ENCODE measurements at places on chromosomes 1 and 21.

GRCh38 chr21:15870819-15871218 lies 141.0 kb downstream of the USP25 start:
- no peak for DNase-seq

GRCh38 chr21:41031701-41032220 lies 136.2 kb upstream of the BACE2 start:
- DNase-seq = no peak

GRCh38 chr1:157335056-157335455 lies 196.9 kb upstream of the ETV3 start:
- no peak for DNase-seq

DNA sequence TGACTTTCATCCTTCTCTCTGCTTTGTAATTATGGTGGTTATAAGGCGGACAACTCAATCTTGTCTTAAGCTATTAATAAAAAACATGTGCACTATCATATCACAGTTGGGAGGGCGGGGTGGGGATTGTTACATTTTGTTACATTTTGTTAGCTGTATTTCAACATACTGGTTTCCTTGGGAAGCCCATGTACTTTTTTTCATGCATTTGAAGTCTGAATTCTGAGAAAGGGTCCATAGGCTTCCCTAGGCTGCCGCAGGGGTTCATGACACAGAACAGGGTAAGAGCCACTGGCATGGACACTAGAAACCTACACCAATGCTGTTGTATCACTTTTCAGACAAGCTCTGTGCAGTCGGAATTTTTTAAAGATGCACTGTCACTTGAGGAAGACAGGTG lies 178.8 kb downstream of the ETS2 start:
- no peak for DNase-seq

GRCh38 chr1:13582713-13583443 lies 754 bp upstream of the PDPN start:
- no peak for DNase-seq

- DNase-seq = no peak
These were observed 314.8 kb upstream of the C1orf174 start for GRCh38 chr1:4214826-4215225.

GRCh38 chr1:236342403-236343245 lies 51.5 kb upstream of the EDARADD start:
- DNase-seq = no peak

DNA sequence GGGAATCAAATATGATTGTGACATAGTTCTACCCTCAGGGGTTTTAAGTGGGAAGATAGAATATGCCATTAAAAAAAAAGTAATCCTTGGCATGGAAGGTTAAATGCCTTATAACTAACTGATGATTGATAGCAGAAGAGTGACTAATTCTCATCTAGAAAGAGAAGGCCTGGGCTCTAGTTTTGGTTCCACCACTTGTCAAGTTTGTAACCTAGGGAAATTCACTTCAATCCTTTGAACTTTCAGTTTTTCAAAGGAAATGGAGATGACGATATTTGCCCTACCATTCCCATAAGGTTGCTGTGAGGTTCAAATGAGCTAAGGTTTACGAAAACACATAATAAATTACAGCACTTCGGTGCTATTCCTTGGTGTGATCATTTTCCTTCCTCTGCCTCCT lies 88.5 kb downstream of the GPR88 start:
- DNase-seq = no peak

DNA sequence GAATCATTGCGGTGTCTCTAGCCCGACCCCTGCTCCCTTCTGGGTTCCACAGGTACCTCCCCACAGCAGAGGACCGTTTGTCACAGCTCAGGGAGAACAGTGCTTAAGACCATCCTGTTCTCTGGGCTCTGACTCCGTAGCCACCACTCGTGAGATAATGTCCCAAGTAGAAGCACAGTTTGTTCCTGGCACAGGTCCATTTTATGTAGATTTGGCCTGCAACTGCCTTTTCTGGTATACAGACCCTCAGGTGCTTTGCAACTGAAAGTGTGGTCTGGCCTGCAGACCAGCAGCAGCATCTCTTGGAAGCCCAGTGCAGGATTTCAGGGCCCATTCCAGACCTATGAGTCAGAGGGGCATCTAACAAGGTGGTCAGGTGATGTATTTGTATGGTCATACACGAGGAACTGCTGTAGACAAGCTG lies 28.4 kb upstream of the TMEM125 start:
- no peak for DNase-seq

DNA sequence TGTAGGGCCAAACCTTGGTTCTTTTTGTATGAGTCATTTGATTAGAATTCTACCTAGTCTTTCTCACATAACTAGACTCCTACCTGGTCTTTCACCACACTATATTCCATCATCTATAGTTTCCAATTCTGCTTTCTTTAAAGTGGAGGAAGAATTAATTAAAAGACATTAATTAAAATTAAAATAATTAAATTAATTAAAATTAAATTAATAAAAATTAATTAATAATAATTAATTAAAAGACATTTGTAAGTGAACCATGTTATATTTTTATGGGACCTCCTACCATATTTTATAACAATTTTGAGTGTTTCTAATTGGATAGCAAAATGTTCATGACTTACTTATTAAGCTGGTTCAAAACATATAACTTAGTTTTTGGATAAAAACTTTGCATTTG lies 77.4 kb downstream of the CCDC18 start:
- no peak for DNase-seq

- DNase-seq = no peak
These were observed 9.7 kb upstream of the KRTAP7-1 start for GRCh38 chr21:30839304-30839703.

DNA sequence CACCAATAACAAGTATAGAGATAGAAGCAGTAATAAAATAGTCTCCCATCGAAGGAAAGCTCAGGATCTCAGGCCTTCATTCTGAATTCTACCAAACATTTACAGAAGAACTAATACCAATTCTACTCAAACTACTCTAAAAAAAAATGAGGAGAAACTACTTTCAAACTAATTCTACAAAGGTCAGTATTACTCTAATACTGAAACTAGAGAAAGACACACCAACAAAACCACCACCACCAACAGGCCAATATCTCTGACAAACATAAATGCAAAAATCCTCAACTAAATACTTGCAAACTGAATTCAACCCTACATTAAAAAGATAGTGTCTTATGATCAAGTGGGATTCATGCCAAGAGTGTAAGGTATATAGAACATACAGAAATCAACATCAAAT lies 1078.4 kb downstream of the KCNT2 start:
- no peak for DNase-seq

DNA sequence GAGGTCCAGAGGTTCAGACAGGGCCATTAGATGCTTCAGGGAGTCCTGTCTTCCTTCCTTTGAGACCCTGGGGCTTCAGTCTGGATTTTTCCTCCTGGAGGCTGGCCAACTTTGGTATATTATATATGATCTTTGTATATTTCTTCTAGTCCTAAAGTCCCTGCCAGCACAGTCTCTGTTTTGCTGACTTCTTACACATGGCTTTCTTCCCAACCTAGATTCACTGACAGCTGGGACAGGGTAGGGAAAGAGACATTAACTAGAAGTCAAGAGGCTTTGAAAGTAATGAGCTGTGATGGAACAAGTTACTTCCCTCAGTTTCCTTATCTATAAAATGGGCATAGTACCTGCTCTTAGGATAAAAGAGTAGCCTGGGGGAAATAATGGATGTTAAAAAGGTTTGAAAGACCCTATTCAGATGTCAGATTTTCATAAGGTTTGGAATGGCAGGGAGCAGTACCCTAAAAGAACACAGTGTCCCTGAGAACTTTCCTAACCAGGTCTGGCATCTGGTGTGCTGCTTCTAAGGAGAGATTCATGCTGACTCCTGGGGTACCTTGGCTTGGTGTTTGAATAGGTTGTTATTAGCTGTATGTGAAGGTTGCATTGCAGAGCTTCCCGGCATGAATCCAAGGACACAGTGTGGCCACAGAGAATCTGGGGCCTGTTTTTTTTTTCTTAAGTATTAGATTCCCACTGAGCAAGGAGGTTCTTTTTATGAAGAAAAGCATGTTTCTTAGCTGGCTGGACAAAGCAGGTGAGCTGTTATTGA lies 47.6 kb downstream of the RASSF5 start:
- no peak for DNase-seq

- no peak for DNase-seq
These were observed 482.0 kb downstream of the SETD4 start for GRCh38 chr21:35578347-35578782.

DNA sequence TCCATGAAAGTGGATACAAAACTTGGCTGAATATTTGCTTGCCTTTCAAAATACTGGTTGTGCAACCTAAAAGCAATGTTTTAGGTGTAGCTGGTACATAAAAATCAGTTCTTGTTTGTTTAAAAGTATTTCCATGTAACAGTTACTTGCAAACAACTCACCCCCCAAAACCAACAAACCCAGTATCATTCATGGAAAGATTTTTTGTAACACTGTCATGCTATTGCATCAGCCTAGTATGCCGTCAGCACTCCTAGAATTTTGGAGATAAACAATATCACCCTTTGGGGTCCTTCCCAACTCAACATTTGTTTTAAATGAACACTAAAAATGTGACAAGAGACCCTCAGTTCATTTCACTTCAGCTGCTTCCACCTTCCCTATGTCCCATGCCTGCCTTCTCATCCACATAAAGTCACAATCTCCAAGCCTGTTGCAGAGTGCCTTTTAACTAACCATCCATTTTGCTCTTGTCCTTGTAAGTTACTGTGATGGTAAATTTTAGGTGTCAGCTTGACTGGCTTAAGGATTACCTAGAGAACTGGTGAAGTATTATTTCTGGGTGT lies 425.3 kb downstream of the DUSP10 start:
- no peak for DNase-seq

GRCh38 chr1:41883507-41883906 lies 35.2 kb downstream of the HIVEP3 start:
- DNase-seq = no peak

GRCh38 chr1:12433323-12434053 lies 184.5 kb downstream of the DHRS3 start:
- no peak for DNase-seq

GRCh38 chr1:196970182-196970581 lies 7.2 kb upstream of the CFHR5 start:
- DNase-seq = no peak

GRCh38 chr21:25513810-25514209 lies 93.5 kb downstream of the MRPL39 start:
- no peak for DNase-seq

DNA sequence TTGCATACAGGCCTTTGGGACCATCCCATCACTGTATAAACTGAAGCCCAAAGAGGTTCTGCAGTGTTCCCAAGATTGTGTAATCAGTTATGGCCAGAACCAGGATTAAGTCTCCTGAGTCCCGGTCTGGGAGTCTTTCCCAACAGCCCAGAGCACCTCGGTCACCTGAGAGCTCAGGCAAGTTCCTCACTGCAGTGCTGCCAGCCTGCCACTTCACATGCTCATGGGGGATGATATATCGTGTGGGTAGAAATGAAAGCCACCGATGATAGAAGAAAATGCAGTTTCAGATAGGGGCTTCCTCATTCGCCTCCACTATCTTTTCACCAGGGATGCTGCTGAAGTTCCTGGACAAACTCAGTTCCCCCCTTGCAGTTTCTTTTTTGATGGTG lies 30.4 kb downstream of the FHAD1 start:
- DNase-seq = no peak

- DNase-seq = no peak
These were observed 1.2 kb upstream of the MSTO1 start for GRCh38 chr1:155608888-155609225.

GRCh38 chr1:150576794-150577556 lies 2.4 kb downstream of the MCL1 start:
- DNase-seq = no peak

DNA sequence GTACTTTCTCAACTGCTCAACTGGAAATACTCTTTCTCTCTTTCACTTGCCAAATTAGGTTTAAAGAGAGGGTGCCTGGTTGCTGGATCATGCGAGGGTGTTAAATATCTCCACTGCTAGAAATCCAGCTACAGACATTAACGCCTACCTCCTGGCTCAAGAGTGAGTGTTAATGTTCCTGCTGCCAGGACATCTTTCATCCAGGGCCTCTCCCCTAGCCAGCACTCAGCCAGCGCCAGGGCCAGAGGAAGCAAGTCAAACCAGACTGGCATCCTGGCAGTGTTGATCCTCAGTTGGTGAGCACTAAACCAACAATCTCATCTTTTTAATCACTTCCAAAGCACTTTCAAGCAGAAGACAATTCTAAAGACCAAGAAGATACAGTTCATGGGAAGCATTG lies 92.9 kb upstream of the BARHL2 start:
- DNase-seq = no peak

DNA sequence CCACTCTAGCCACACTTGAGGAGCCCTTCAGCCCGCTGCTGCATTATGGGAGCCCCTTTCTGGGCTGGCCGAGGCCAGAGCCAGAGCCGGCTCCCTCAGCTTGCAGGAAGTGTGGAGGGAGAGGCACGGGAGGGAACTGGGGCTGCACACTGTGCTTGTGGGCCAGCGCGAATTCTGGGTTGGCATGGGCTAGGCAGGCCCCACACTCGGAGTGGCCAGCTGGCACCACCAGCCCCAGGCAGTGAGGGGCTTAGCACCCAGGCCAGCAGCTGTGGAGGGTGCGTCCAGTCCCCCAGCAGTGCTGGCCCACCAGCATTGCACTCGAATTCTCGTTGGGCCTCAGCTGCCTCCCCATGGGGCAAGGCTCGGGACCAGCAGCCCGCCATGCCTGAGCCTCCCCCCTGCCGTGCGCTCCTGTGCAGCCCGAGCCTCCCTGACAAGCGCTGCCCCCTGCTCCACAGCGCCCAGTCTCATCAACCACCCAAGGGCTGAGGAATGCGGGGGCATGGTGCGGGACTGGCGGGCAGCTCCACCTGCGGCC lies 785.9 kb upstream of the TPTE start:
- DNase-seq = no peak

DNA sequence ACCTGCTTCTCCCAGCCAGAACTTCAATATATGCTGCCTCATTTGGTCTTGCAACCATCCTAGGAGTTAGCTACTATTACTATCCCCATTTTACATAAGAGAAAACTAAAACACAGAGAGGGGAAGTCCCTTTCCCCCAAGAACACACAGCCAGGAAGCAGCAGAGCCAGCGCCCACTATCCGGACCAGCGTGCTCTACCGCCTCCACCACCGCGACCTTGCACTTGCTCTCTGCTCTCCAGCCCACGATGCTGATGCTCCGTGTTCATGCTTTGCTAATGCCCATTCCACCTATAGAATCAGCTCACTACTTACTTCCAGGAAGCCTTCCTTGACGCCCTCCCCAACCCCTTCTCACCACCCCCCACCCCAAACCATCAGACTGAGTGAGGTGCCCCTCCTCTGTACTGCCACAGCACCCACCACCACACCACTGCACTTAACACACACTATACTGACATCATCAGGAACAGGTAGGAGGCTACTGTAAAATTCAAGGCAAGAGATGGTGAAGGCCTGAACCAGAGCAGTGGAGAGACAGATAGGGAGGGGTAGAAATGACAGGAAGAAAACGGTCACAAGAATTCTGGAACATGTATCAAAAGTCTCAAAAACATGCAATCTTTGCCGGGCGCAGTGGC lies 9.4 kb downstream of the TMEM53 start:
- no peak for DNase-seq

GRCh38 chr1:66402194-66402593 lies 131.8 kb upstream of the SGIP1 start:
- no peak for DNase-seq

DNA sequence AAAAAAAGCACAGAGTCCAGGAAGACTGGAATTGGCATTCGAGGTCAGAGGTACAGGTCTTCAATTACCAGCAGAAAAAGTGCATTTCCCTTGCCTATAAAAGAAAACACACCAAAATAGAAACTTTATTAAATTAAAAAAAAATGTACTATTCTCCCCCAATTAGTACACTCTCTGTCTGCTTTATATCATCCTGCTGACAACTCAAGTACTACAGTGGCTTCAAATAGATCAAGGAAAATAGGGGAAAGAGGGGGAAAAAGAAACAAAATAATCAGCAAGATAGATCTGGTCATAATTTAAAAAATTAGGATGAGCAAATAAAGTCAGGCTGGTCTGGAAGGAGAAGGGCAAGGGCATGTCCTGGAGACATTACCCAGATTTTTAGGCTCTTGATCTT lies 315.1 kb downstream of the PAPPA2 start:
- DNase-seq = no peak

Measured in activated T-helper 1 cell treated with anti-CD3 and anti-CD28 coated beads, Interleukin-2, amount 50 U/mL, for 16 hours (primary cell).